Esophagus muscularis mucosa (tissue), 4 donors: ENCODE measurements at places on chromosomes 4 and X. TPM values are rescaled to one million over a fixed set of nuclear protein-coding genes. Genes with fewer than 3 reads are reported as not detected.

GRCh38 chr4:102246416-102246815, 98.9 kb downstream of the SLC39A8 start:
- H3K4me1 ChIP-seq, result no peaks in the 10 kb centered on the region
- H3K4me3 ChIP-seq, result no peak overlapping the region
- DNase-seq, result no peak
- no peak overlapping the region for H3K27ac ChIP-seq

DNA sequence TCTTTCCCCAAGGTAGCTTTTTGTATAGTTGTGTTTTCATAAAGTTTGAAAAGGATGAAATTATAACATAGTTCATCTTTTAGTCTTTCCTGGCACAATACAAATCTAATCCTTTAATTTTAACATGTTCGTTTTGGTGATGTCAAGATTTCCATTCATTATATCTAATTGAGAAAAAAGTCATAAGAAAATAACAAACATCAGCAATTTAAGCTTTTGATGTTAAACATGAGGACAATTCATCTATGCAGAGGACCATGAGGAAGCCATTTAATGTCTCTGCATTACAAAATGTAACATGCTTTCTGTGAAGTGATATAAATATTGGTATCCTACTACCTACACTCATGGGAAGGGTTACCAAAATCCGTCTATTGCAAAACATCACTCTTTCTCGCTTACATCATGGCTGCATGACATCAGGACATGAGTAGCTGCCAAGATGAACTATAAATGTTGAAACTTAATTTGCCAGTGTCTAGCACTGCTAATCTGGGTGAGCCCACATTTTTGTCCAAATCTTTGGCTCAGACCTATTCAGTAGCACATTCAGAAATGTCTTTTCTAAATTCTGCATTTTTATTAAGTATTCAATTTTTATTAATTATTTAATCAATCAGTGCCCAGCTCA, 9.5 kb downstream of the EPGN start:
- no peaks in the 10 kb centered on the region for H3K27me3 ChIP-seq
- no peaks in the 10 kb centered on the region for H3K36me3 ChIP-seq
- H3K27ac ChIP-seq, result no peak overlapping the region
- no peak for DNase-seq

DNA sequence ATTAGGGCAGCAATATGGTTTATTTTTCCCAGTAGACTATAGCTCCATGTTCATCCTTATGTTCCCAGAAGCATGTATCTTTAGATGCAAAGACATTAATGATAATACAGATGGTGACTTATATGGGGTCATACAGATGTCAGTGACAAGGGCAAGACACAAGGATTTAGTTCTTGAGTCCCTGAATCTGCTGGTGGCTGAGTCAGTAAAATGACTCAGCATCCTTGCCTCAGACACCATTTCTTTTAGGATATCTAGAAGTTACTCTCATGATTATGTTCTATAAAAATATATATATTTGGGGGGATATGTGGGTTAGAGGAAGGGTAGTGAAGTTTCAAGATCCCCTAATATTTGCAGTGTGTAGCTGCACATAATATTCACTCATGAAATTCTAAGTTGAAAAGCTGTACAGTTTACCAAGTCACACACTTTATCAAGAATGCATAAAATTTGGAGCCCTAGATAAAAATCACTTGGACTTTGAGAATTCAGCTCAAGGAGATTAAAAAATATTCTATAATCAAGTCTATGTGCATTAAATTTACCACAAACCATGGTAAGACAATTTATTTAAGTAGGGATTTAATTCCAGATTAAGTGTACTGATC, 101.9 kb downstream of the LNX1 start:
- no peak for DNase-seq
- H3K27me3 ChIP-seq, result no peaks in the 10 kb centered on the region
- no peak overlapping the region for H3K27ac ChIP-seq
- H3K4me3 ChIP-seq, result no peak overlapping the region
- peaks cover 3% of the 10 kb centered on the region for H3K4me1 ChIP-seq

DNA sequence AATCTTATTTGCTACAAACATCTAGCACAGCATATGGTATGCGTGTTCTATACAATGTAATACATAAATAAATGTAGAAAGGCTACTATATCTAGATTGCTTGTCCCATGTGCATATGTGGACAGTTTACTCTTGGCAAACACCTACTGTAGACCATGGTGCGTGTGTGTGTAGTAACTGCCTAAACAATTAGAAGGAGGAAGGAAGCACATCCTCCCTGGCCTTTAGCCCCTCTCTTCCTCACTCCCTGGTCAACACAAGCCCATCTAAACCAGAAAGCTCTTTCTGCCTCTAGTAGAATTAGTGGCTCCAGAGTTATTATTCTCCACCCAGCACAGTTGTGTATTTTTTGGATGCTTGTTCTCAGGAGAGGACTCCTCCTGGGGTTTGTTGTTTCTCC, 73.9 kb downstream of the KDR start:
- H3K27me3 ChIP-seq, result no peaks in the 10 kb centered on the region
- no peak overlapping the region for H3K4me3 ChIP-seq
- H3K4me1 ChIP-seq, result no peaks in the 10 kb centered on the region
- DNase-seq, result no peak

DNA sequence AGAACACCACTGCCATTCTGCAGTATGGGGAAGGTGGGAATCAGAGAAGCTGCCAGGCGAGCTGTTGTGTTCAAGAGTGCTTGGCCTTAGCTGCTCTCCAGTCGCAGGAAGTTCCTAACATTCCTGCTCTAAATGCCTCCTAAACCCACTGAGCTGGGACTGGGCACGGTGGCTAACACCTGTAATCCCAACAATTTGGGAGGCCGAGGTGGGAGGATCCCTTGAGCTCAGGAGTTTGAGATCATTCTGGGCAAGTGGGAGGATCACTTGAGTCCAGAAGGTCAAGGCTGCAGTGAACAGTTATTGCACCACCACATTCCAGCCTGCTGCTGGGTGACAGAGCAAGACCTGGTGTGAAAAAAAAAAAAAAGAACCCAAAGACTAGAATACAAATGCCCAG, 690.3 kb upstream of the FAM241A start:
- H3K27me3 ChIP-seq, result no peaks in the 10 kb centered on the region
- no peaks in the 10 kb centered on the region for H3K4me1 ChIP-seq
- no peaks in the 10 kb centered on the region for H3K36me3 ChIP-seq

- H3K27me3 ChIP-seq, result no peaks in the 10 kb centered on the region
- no peak for DNase-seq
- no peaks in the 10 kb centered on the region for H3K36me3 ChIP-seq
- H3K4me1 ChIP-seq, result peaks cover 21% of the 10 kb centered on the region
- no peak overlapping the region for H3K27ac ChIP-seq
- H3K4me3 ChIP-seq, result no peak overlapping the region
Observed at GRCh38 chrX:40263014-40263560, 165.3 kb upstream of the BCOR start.

DNA sequence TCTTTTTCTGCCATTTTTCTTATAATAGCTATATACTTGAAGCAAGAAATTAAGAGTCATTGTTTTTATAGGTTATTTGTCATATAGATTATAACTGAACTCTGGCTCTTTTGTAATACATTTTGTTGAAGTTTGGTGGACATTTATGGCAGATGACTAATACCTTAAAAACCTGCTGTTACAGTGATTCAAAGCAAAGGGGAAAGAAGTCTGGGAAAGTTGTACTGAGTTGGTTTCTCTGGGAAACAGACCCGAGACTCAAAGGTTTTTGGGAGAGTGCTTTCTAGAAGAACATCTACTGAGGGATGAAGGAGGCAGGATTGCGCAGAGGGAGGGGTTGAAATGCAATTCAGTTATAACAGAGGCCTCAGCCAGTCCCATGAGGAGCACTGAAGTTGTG, 35.9 kb downstream of the NAP1L5 start:
- H3K36me3 ChIP-seq, result peaks cover 8% of the 10 kb centered on the region
- peaks cover 22% of the 10 kb centered on the region for H3K4me1 ChIP-seq
- H3K27ac ChIP-seq, result no peak overlapping the region

DNA sequence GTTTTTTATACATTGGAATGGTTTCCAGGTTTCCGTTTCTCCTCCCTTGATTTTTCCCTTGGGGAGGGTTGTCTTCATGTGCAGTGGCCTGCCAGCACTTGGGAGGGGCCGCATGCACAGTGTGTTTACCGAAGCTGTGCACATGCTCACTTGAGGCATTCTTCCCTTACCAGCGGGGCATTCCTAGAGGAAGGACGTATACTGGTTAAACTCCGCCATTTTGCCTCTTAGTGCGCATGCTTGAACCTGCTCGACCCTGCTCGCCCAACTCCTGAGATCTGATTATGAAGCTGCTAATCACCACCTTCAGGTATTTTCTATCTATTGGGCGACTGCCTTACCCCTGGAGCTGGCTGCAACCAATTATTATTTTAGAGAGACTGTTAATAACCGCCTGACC, 76.2 kb downstream of the CXCL13 start:
- no peaks in the 10 kb centered on the region for H3K4me1 ChIP-seq
- no peak overlapping the region for H3K27ac ChIP-seq
- no peaks in the 10 kb centered on the region for H3K36me3 ChIP-seq
- no peak overlapping the region for H3K4me3 ChIP-seq

DNA sequence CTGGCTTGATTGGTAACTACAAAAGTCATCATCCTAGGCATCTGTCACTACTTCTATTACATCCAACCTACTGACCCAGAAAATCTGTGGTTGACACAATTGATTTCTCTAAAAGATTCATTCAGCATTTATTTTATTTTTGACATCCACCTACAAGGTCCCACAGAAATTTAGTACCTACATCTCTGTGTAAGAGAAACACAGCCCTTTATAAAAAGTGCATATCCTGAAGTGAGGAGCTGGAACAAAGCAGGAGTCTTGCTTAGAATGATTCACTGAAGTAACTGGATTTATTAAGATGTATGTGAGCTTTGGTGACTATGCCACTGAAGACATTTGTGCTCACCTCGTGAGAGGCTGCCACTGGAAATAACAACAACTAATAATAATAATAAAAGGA, 391.0 kb downstream of the GPAT3 start:
- H3K27ac ChIP-seq, result no peak overlapping the region
- H3K36me3 ChIP-seq, result no peaks in the 10 kb centered on the region
- no peaks in the 10 kb centered on the region for H3K4me1 ChIP-seq

GRCh38 chr4:176558661-176559060, 234.1 kb downstream of the VEGFC start:
- H3K27ac ChIP-seq, result no peak overlapping the region
- no peak overlapping the region for H3K4me3 ChIP-seq
- H3K4me1 ChIP-seq, result no peaks in the 10 kb centered on the region
- no peaks in the 10 kb centered on the region for H3K36me3 ChIP-seq
- no peak for DNase-seq

GRCh38 chrX:40663880-40664630, 16.7 kb upstream of the CXorf38 start:
- no peaks in the 10 kb centered on the region for H3K4me1 ChIP-seq
- H3K36me3 ChIP-seq, result peaks cover 54% of the 10 kb centered on the region
- DNase-seq, result no peak
- no peaks in the 10 kb centered on the region for H3K27me3 ChIP-seq

DNA sequence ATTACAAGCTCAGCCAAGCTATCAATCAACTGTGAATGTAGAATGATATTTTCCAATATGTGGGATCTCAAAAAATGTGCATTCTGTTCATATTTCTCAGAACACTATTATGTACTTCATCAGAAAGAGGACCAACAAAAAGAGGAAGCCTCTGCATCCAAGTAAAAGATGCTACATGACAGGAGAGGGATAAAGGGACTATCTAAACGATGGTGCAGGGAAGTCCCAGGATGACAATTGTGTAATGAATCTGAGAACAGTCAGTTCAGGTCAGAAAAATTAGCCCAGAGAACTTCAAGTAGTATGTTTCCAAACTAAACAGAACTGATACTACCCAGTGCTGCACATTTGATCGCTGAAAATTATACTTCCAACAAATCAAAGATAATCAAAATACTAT, 127.0 kb downstream of the ZNF330 start:
- no peak overlapping the region for H3K4me3 ChIP-seq
- H3K36me3 ChIP-seq, result no peaks in the 10 kb centered on the region
- peaks cover 7% of the 10 kb centered on the region for H3K4me1 ChIP-seq

DNA sequence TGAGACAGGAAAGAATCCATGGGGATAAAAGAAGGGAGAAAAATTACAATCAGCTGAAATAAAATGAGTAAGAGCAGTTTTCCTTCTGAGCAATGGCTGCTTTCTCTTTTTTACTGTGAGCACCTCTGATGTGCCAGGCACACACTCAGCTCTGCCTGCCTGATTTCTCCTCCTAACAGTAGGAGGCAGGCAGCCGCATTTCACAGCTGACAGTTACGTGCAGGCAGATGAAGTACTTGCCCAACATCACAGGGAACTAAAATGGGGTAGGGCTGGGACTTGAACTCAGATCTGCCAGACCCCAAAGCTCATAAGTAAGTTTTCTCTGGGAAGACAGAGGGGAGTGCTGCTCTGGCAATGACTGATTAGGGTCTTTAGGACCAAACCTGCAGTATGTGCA, 54.6 kb downstream of the C4orf50 start:
- H3K4me3 ChIP-seq, result no peak overlapping the region
- H3K36me3 ChIP-seq, result no peaks in the 10 kb centered on the region
- no peak for DNase-seq
- no peak overlapping the region for H3K27ac ChIP-seq
- H3K4me1 ChIP-seq, result no peaks in the 10 kb centered on the region

DNA sequence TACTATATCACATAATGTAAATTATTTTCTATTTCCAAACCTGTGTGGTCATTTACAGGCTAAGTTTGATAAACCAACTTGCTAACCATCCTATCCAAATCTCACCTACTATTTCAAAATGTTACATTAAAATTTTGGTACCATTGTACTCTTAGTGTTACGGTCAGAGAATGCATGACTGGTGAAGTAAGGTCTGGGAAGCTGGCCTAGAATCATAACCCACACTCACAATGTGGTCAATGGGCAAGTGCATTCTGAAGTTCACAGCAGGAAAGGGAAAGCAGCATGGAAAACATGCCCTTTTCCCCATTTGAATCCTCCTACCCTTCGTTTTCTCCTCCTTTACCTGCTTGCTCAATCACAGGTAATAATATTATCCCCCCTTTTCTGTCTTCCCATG, 54.4 kb downstream of the PPP3CA start:
- no peak for DNase-seq
- no peaks in the 10 kb centered on the region for H3K27me3 ChIP-seq

DNA sequence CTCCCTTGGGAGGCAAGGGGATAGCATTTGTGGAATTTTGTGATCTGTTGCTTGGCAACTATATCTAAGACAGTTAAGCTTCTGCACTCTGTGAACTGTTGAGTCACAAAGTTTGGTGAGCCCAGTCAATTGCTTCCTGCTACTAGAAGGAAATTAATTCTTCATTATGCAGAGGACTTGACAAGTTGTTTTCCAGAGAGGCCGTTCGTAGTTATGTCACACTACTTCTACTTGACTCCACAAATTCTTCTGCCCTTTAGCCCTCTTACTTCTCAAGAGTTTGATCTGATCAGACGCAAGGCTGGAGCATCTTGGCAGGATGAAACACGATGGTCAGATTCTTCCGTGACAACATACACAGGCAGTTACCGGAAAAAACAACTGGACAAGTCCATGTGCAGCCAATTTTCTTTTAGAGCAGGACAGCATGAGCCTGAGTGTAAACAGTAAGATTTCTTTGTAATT, at the start of gene C4orf51:
C4orf51 (plus strand) TSS at position 156 of the 465 bp plus-strand sequence; CDS start at position 214, 58 bp downstream.
- no peaks in the 10 kb centered on the region for H3K36me3 ChIP-seq
- H3K4me1 ChIP-seq, result peaks cover 19% of the 10 kb centered on the region
- no peak for DNase-seq
- H3K27me3 ChIP-seq, result no peaks in the 10 kb centered on the region

- no peaks in the 10 kb centered on the region for H3K36me3 ChIP-seq
- H3K27me3 ChIP-seq, result no peaks in the 10 kb centered on the region
- no peak overlapping the region for H3K27ac ChIP-seq
- H3K4me1 ChIP-seq, result no peaks in the 10 kb centered on the region
- H3K4me3 ChIP-seq, result no peak overlapping the region
Observed at GRCh38 chrX:134821370-134821769, 163.1 kb upstream of the PLAC1 start.

Gene TRAM1L1
- total RNA-seq, result 1.7 TPM

Gene GAGE12G
- not detected for total RNA-seq

Gene TAF7L
- not detected for total RNA-seq

Gene MAGEA2B
- total RNA-seq, result not detected

Gene LONRF3
- 16.2 TPM for total RNA-seq

Gene AKAP14
- not detected for total RNA-seq
